AG10803 (cell line): ENCODE measurements at places on chromosomes 5 and 9.

DNA sequence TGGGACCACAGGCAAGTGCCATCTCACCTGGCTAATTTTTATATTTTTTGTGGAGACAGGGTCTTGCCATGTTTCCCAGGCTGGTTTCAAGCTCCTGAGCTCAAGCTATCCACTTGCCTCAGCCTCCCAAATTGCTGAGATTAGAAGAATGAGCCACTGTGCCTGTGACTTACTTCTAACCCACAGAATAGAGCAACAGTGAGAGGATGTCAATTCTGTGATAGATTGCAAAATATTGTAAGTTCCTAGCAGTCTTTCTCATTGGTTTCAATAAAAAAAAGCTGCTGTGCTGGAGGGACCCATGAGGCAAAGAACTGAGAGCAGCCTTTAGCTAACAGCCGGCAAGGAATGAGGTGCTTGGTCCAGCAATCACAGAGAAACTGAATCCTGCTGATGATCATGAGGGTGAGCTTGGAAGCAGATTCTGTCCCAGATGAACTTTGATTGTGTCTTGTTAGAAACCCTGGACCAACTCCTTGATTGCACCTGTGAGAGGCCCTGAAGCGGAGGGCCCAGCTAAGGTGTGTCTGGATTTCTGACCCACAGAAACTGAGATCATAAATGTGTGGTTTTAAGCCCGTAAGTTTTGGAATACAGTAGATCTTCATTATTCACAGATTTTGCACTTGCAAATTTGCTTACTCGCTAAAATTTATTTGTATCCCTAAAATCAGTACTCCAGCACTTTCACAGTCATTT, 149.7 kb downstream of the GCNT1 start:
- DNase-seq, result no peak

GRCh38 chr9:122329597-122329996, 41.2 kb upstream of the PTGS1 start:
- DNase-seq, result no peak

DNA sequence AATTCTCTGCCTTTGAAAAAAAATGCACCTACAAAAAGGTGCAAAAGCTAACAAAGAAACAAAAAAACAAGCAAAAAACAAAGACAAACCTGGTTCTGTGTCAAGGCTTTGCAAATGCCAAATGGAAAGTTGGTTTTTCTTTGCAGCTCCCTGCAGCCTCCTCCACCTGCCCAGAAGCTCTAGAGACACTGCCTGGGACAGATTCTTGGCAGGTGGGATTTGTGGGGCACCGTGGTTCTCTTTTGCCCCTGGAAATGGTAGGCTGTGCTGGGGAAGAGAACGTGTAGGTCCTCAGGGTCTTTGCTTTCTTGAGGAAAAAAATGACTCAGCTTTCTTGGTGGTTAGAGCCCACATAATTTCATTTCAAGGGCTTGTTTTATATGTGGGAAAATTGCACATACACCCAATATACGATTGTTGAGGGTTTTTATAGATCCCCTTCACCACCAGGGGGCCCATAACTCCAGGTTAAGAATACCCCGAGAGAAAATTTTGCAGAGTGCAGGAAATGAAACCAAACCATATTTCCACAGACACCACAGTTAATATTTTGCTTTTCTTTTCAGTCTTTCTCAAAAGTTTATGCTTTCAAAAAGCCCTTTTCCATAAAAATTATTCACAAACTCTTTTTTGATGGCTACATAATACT, 58.7 kb downstream of the NXNL2 start:
- peak; percentile 68 for DNase-seq

DNA sequence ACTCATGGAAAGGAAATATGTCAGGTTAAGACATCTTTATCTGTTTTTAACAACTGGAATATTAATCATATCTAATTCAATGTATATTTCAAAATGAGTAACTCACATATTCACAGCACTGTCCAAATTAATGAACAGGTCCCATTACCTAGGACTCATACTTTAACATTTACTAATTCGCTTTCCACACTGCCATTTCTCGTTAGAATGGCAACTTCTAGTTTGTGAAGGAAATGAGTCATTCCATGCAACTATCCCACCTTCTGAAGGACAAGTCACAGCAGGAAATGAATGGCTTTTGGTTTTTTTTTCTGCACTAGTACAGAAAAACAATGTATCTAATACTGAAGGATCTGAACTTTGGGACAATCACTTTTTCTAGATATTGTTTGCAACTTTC, 24.6 kb upstream of the IFNK start:
- peak; percentile 21 for DNase-seq

DNA sequence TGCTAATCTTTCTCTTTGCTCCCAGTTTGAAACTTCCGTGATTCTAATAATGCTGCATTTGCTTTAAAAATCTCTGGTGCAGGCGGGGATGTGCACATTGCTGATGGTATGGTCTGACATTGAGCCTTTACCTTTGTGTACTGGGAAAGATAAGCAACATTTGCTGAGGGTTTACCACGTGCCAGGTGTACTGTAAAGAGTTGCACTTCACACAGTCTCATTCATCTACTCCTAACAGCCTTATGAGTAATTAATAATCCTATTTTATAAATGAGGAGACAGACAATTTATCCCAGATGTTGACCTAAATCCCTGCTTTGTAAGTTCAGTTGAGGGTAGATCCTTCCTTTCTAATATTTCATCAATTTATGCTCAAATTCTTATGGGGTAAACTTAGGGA, 726 bp upstream of the ADGRV1 start:
- no peak for DNase-seq

GRCh38 chr9:78325343-78325742, 28.4 kb downstream of the PSAT1 start:
- peak; percentile 88 for DNase-seq

- DNase-seq, result no peak
Observed at GRCh38 chr9:133709015-133709611, 29.0 kb downstream of the SARDH start.

GRCh38 chr9:33818847-33819500, 2.0 kb downstream of the UBE2R2 start:
- peak; percentile 61 for DNase-seq

DNA sequence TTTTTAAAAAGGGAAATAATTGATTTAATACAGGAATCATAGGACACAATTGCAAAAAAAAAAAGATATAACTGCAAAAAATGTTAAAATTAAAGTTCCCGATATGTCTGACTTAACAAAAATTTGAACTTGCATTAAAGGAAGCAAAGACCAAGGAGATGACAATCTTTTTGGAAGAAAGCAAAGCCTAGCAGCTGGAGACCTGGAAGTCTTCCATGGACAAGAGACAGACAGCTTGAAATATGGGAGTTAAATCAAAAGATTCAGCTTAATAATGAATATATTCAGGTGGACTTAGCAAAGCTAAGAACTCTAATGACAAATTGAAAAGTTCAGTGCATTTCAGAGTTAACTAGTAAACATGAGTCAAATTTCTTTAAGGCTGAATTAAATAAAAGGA, 568.7 kb upstream of the RGMB start:
- no peak for DNase-seq

DNA sequence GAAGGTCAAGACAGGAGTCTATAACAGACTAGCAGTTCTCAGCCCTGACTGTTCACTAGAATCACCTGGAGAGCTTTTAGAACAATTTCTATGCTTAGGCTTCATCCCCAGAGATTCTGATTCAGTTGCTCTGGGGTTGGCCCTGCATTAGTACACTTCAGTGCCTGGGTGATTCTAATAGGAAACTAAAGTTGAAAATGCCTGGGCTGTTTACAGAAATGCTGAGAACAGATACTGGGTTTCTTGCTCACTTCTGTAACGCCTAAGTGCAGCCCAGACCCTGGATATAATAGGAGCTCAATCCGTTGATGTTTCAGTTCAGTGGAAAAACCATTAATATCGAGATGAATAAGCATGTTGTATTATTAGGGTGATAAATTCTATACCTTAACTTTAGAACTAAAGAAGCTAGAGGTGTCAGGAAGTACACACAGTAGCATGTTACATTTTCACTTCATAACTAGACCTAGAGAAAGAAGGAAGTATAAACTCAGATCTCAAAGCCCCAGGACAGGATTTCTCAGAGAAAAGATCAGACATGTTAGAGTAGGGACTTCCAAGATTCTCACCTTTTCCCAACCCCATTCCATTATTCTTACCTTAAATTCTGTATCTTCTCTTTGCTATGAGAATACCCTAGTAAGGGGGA, 20.4 kb downstream of the HAVCR2 start:
- DNase-seq, result no peak

- DNase-seq, result no peak
Observed at GRCh38 chr9:17623965-17624364, 45.1 kb downstream of the SH3GL2 start.

- DNase-seq, result no peak
Observed at GRCh38 chr5:158938200-158938599, 161.5 kb downstream of the EBF1 start.

DNA sequence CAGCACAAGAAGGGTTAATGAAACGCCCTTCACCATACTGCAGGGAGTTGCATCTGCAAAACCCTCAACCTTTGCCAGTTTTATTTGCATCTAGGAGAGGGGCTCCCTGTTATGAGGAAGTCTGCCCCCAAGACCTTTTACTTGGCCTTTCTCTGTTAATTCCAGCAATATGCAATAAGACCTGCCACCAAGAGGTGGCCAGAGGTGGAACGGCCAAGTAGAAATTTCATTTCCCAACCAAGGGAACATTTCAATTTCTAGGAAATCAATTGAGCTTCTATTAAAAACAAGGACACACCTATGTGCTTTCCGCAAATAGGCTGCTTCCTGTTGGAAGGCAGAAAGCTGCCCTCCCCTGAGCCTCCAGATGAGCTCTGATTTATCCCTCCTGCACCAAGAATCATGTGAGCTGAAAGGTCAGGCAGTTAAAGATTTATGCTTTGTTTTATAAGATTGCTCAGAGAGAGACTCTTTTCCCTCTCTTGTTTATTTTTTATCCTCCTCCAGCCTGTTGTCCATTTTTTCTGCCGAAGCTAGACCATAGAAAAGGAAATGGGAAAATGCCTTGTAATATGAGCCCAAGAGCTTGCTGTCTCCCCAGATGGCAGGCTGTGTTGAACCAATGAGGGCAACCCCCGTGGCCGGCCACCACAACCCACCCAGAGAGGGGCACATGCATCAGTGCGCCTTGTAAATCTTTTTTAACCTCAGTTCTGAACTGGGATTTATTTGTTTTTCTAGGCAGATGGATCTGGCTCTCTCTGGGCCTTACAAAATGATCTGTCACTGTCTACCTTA, 572.8 kb downstream of the TLE1 start:
- no peak for DNase-seq

DNA sequence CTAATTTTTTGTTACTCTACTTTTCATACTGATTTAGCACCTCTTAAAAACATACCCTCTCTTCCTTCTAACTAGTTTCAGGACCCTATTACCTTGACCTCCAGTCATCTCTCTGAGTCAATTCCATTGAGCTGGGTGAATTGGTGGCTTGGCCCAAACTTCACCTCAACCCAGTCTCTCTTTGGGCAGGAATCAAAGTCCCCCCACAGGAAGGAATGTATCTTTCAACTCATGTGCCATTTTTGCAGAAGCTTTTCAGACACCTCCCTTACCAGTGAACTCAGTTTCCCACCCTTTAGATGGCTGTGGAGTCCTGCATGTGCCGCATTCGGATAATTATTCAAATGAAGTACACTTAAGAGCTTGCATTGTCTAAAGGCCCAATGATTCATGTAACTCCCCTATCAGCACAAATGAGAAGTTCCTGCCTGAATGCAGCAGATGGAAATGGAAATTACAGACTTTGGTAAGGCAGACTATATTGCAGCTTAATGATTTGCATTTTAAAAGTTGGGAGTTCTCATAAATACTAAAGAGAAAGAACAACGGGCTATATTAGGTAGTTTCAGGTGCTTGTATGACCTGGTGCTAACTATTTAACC, 693.5 kb downstream of the PTPRD start:
- DNase-seq, result no peak

- DNase-seq, result no peak
Observed at GRCh38 chr5:149627070-149627469, 45.8 kb downstream of the ARHGEF37 start.

- no peak for DNase-seq
Observed at GRCh38 chr5:68849103-68849502, 244.7 kb upstream of the SLC30A5 start.
